ENCODE measurements at places on chromosomes 1 and 21.

DNA sequence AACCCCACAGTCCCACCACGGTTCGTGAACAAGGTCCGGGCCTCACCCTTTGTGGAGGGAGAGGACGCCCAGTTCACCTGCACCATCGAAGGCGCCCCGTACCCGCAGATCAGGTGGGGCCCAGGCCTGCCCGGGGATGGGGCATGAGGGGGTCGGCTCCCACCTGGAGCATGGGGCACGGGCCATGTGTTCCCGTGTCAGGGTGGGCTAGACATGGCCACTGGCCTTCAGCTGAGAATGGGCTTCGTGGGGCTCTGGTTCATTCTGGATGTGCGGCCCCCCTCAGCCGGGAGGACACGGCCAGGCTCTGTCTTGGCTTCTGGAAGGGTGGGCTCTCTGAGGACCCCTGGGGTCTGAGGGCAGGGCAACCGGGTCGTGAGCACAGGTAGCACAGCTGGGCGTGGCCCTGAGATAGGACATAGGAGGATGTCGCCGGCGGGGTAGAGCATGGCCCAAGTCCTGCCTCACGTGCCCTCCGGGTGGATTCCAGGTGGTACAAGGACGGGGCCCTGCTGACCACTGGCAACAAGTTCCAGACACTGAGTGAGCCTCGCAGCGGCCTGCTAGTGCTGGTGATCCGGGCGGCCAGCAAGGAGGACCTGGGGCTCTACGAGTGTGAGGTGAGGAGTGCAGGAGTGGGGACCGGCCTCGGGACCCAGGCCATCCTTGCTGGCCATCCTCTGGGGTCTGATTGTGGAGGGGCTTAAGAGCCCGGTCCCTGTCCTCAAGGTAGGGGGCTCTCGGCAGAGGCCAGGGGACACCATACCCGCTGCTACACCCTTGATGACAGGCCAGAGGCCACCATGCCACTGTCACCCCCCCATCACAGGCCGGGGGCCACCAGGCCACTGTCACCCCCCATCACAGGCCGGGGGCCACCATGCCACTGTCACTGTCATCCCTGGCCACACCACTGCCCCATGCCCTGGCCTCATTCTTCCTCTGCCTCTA, 55.5 kb downstream of the TRIM11 start:
- no peak for DNase-seq

DNA sequence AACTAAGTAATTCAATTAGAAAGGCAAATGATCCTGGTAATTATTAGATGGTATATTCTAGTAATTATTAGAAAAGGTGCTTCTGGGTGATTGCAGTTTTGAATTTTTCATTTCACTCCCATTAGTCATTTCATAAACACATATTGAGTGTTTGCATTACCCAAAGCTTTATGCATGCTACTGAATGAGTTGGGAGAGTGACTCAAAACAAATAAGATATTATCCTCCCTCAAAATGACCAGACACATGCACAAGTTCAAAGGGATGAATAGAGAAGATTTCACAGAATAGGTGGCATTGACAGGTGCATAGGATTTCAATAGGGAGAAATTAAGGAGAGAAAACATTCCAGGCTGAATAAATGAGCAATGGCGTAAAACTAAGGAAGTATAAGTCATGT, 84.7 kb downstream of the PHTF1 start:
- no peak for DNase-seq

DNA sequence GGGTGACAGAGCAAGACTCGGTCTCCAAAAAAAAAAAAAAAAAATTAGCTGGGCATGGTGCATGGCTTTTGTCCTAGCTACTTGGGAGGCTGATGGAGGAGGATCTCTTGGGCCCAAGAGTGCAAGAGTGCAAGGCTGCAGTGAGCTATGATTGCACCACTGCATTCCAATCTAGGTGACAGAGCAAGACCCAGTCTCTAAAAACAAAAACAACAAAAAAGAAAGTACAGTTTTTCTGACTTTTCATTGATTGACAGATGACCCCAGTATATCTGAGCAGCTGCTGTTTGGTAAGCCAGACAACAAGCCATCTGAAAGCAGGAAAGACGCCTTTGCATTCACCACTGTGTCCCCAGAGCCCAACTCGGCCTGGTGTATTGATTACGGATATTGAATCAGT, 10.9 kb upstream of the DPT start:
- no peak for DNase-seq

- no peak for DNase-seq
Observed at GRCh38 chr1:224069138-224069537, 44.8 kb upstream of the FBXO28 start.

- no peak for DNase-seq
Observed at GRCh38 chr21:15732290-15732995, 2.7 kb downstream of the USP25 start.

GRCh38 chr1:95197616-95198252, 36.3 kb upstream of the RWDD3 start:
- DNase-seq = no peak

- DNase-seq = no peak
Observed at GRCh38 chr1:231526536-231526935, 1.9 kb upstream of the TSNAX start.

- no peak for DNase-seq
Observed at GRCh38 chr1:245671966-245672767, 517.4 kb downstream of the KIF26B start.

DNA sequence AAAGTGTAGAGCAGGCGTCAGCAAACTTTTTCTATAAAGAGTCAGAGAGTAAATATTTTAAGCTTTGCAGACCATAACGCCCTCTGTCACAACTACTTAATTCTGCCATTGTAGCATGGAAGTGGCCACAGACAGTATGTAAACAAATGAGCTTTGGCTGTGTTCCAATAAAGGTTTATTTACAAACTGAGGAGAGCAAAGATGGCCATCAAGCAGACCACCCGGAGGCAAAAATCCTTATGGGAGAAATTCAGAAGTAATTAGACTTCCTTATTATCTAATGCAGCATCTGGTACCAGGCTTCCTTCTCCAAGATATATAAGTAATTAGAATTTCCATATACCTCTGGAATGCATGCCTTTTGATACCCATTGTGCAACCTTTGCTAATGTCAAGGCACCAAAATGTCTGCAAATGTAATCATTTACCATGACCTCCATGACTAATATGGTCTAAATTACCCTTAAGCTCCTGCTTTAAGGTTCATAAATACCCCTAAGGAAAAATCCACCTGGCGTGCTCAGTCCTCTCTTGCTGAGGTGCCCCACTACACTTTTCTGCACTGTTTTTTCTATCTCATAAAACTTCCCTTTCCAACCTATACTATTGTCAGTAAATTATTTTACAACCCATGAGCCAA, 377.8 kb downstream of the MATN1 start:
- no peak for DNase-seq

DNA sequence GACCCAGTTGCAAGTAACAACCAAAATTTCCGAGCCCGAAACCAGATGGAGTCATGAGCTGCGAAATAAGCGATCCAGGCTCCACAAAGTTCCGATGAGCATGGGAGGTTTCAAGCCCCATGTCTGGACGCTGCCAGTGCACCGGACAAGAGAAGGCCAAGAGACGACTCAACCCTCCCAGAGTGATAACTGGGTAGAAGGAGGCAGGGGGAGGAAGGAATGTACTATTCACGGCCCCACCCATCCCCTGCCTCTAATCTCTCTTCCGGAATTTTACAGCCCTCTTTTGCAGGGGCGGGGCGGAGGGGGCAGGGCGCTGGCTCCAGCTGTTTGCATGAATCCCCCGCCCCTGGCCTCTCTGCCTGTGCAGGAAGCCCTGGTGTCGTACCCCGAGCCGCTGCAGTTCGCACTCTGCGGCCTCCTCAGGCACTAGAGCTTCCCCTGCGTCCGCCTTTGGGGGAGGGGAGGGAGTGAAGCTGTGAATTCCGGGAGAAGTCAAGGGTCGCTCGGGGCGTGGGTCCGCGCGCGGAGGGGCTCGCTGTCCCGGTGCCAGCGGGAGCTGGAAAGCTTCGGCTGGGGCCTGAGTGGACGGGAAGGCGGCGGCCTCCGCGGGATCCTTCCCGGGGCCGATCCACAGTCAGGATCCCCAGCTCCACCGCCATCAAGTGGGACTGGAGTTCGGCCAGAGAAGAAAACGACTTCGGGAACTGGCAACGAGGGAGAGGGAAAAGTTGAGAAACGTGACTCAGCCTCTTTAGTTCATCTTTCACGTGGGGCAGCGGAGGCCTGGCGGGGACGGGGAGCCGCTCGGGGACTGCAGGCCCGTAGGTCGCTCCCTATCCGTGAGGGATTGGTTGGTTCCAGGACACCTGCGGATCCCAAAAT, 6.3 kb upstream of the PTP4A2 start:
- no peak for DNase-seq

GRCh38 chr1:160371346-160371631, 4.4 kb downstream of the NHLH1 start:
- DNase-seq = no peak

- DNase-seq = no peak
Observed at GRCh38 chr1:75426688-75427087, 184.2 kb downstream of the SLC44A5 start.
